ENCODE measurements at places on chromosomes 2 and 18.

GRCh38 chr2:193581807-193582206, 1387.1 kb upstream of the TMEFF2 start:
- no peak for DNase-seq

DNA sequence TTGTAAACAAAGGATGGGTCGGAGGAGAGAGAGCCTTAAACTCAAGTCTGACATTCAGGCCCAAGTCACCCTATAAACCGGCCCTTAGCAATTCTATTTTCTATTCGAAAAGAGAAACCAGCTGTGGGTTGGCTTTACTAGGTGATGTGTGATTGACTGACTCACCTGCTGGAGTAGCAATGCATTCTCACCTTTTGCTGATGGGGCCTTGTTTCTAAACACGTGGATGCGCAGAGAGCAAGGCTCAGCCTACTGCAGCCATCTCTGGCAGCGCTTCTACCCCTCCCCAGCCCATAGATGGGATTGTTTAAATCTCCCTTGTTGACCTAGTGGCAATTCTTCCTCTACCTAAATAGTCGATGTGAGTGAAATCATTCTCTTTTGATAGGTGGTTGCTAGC, 138.5 kb downstream of the MEIS1 start:
- no peak for DNase-seq

DNA sequence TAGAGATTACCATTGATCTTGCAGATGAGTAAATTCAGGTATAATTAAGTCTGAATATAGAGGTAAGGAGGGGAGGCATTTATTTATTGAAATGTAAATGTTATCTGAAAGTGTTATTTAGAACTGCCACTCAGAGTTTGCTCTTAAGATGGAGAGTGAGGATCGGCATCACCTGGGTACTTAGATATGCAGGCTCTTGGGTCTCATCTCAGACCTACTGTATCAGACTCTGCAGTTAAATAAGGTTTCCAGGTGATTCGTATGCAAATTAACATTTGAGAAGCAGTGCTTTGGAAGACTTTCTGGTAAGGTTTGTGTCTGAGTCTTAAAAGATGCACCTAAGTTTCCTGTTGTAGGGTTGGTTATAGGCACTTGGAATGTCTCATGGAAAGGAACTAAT, 9.2 kb downstream of the HTR2B start:
- DNase-seq: no peak

DNA sequence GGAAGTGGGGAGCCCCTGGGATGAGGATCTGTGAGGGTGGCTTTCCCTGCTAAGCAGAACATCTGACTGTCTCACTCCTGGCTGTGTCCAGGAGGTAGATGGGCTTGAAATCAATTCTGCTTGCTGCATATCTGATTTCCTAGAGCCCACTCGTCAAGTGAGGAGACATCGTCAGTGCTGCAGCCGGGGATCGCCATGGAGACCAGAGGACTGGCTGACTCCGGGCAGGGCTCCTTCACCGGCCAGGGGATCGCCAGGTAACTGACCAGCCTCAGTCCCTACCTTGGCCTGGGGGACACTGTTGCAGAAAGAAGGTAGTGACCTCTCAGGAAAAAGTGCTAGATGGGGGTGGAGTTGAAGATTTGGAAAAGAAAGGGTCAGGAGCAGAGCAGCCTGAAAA, 31.3 kb downstream of the CNGA3 start:
- DNase-seq: no peak

DNA sequence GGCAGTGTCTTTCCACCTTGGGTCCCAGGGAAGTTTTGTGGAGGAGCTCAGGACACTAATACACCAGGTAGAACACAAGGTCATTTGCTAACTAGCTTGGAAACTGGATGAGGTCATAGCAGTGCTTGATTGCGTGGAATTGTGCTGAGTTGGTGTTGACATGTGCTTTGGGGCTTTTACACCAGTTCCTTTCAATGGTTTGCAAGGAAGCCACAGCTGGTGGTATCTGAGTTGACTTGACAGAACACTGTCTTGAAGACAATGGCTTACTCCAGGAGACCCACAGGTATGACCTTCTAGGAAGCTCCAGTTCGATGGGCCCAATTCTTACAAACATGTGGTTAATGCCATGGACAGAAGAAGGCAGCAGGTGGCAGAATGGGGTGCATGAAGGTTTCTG, 5.9 kb downstream of the CTLA4 start:
- no peak for DNase-seq

DNA sequence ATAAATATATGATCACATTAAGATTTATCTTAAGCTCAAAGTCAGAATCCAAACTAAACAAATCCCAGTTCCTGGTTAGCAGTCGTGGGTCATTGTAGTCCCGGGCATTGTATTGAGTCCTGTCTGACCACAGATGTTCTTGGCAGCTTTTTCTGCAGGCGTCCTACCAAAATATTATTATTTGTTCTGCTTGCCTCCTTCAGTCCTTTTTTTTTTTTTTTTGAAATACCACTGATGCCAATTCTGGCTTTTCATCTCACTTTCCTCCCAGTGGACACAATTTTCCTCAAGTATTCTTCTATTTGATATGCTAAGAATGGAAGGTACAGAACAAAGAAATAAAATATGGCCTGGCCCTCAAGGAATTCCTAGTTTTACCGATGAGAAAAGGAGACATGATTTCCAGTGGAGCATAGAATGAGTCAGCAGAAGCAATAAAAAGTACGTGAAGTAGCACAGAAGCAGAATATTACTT, 151.6 kb downstream of the CSRNP3 start:
- no peak for DNase-seq

DNA sequence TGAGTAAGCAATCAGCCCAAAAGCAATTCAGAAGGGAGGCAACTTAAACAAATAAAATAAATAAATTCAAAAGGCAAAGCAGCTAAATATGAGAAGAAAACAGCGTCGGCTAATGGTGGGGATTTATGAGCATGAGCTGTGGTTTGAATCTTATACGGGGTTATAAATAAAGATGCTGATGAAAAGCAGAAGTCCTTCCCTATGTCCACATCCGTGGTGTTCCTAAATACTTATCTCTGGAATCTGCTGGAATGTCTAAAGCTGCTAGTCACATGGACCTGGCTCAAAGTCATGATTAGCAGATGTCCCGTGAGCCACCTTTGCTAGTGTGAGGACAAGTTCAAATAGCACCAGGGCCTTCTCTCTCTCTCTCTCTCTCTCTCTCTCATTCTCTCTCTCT, 33.8 kb downstream of the SMIM21 start:
- DNase-seq: no peak

DNA sequence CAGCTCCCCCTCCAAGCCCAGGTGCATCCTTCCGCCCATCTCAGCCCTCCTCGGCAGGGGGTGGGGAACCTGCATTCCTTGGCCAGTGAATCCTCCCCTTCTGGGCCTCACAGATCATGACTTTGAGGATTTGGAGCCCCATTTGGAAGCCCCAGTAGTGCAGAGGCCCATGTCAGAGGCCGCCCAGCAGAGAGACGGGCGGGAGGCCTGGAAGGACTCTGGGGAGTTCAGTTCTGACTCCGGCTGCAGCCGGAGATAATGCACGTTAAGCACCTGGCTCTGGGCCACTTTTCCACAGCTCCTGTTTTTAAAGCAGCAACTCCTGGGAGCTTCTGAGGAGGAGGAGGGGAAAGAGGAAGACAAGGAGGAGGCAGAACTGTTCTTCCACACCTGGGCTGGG, 14.9 kb downstream of the ATOH8 start:
- peak; percentile 84 for DNase-seq

GRCh38 chr2:8251291-8251690, 430.6 kb upstream of the ID2 start:
- no peak for DNase-seq

- DNase-seq: no peak
Measured at GRCh38 chr18:52077251-52077983, 262.6 kb upstream of the DCC start.

DNA sequence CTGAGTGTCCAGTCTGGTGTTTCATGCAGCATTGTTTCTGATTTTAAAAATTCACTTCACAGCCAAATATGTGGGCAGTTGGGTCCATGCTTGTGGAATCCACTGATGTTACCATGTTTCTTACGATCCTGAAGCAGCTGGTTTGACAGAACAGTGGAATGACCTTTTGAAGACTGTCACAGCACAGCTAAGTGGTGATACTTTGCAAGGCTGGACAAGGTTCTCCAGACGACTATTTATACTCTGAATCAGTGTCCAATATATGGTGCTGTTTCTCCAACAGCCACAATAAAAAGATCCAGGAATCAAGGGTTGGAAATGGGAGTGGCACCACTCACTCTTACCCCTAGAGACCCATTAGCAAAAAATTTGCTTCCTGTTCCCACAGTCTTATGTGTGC, 577.4 kb upstream of the RAB6C start:
- no peak for DNase-seq

GRCh38 chr2:218043701-218044109, 25.3 kb upstream of the RUFY4 start:
- no peak for DNase-seq

- no peak for DNase-seq
Measured at GRCh38 chr2:207969249-207969648, 56.1 kb downstream of the PLEKHM3 start.

DNA sequence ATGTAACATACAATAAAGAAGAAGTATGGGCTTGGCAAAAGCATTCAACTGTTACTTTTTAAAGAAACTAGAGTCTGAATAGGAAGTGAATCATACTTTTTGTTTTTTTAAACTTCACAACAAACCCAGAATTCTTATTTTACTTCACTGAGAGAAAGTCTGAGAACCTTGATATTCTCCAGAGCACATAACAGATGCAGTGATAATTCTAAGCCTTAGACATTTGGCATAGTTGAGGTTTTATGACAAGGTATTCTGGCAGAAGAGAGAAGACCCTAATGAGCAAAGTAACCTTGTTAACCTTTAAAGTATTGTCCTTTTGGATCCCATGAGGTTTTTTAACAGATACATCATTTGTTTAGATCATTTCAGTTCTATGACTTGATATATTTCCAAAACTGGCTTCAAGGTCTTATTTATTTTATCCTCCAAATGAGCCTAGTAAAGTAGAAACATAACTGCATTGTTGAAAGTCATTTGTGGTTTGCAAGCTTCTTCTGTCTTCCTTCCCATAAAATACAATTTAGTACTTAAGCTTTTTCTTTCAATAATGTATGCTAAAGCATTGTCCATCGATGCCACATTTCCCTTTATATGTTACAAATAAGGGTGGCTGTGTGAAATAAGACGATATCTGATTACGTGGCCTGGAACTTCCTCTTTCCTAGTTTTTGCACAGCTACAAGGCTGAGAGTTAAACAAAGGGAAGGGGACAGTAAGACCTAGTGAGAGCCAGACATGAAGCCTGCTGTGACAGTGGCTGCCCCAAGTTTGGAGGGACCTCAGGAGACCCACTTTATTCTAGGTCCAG, 86.1 kb upstream of the ITPRID2 start:
- DNase-seq: no peak

GRCh38 chr2:101307503-101307902, 998 bp downstream of the RNF149 start:
- no peak for DNase-seq

- DNase-seq: no peak
Measured at GRCh38 chr2:170744248-170745002, 25.8 kb upstream of the ERICH2 start.

- no peak for DNase-seq
Measured at GRCh38 chr2:55283083-55283482, 14.1 kb upstream of the MTIF2 start.

DNA sequence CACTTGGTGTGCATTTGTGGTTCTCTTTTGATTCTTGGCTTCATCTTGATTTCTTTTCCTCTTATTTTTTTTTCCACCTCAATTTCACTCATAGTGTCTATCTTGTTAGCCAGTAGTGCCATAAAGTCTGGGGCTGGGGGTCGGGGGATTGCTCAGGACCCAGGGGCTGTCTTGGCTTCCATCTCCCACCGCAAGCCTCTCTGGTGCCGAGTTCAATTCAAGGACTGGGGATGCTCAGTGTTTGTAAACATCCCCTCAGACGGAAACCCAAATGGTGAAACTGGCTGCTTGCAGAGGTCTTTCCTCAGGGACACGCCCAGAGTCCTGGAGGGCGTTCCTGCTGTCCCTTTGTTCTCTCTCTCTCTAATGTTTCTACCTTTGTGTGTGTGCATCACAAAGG, 173.3 kb downstream of the TWIST2 start:
- no peak for DNase-seq

Data from NCI-H2171 (cell line).